Stimulated activated CD8-positive, alpha-beta memory T cell treated with anti-CD3 and anti-CD28 coated beads, Interleukin-7, amount 100 ng/mL, for 1 hour (primary cell): ENCODE measurements at places on chromosomes 7 and 10.

GRCh38 chr10:105121743-105122142 is 480.7 kb downstream of the SORCS3 start:
- DNase-seq = no peak

GRCh38 chr7:122743211-122743610 is 40.5 kb upstream of the RNF148 start:
- DNase-seq = no peak

DNA sequence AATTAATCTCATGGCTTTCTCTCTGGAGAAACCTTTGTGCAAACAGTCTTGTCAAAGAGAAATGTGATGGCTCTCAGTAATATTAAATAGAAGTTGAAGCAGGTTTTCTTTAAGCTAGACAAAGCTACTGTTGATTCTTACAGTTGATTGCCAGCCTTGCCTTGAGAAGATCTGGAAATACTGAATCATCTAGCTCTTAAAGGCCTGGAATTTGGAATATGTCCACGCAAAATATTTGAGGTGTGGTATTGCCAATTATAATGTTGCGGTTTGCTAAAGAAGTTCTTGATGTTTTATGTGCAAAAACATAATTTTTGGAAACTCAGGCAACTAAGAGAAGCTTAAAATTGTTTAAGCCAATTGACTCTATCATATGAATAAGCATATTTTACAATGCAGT is 371.9 kb downstream of the PHF14 start:
- DNase-seq = no peak

DNA sequence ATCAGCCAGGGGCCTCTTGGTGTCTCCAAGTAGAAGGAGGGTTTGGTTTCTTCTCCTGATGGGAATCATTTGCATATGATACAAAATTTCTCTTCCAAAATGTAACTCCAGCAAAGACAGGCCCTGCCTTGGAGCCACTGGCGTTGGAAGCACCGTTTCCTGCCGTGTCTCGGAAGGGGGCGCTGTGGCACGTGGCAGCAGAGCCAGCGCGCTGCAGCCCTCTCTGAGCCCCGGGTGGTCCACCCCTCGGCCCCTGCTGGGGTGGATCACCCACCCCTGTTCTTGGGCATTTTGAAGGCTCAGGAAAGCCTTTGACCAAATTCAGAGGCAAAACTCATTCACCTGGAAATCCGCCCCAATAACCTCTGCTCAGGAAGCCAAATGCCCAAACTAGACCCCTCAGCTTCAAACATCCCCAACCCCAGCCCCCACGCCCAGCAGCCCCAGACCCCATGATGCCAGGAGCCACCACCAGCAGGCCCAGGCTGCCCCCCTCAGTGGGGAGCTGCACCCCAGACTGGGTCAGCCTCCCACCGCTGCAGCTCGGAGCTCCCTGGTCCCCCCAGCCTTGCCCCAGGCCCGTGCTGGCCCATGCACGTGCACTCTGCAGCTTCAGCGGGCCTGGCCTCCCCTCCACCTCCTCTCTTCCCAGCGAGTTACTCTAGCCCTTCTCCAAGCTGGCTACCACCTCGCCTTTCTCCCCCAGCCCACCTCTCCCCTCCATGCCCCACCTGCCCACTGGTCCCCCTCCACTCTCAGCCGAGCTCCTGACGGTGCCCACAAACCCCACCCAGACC is 29.5 kb upstream of the ELFN1 start:
- DNase-seq = no peak

GRCh38 chr7:87380905-87381304 is 35.4 kb downstream of the CROT start:
- DNase-seq = no peak

DNA sequence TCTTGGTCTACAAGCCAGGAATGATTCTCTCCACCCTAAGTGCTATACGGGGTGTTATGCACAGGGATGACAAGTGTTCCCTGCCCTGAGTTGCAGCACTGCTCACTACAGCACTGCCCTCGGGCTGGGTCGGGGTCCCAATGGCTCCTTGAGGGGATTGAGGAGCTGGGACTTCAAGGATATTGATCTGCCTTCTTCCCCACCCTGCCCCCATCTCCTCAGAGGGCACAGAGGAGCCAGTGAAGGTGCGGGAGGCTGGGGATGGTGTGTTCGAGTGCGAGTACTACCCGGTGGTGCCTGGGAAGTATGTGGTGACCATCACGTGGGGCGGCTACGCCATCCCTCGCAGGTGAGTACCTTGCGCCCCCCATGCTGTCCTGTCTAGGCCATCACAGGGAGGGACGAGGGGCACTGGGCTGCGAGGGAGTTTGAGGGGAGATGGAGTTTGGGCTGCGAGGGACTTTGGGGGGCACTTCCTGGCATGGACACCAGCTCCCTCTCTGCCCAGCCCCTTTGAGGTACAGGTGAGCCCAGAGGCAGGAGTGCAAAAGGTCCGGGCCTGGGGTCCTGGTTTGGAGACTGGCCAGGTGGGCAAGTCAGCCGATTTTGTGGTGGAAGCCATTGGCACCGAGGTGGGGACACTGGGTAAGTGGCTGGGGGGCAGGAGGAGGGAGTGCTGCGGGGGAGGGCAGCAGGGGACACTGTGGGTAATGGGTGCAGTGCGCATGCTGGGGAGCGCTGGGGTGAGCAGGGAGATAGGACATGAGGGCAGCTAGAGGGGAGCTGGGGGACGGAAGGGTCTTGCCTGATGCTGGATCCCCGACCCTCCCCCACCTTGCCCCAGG is 10.3 kb downstream of the FLNC start:
- DNase-seq = no peak

- no peak for DNase-seq
Observed at GRCh38 chr10:132600416-132600815, 62.8 kb downstream of the INPP5A start.

DNA sequence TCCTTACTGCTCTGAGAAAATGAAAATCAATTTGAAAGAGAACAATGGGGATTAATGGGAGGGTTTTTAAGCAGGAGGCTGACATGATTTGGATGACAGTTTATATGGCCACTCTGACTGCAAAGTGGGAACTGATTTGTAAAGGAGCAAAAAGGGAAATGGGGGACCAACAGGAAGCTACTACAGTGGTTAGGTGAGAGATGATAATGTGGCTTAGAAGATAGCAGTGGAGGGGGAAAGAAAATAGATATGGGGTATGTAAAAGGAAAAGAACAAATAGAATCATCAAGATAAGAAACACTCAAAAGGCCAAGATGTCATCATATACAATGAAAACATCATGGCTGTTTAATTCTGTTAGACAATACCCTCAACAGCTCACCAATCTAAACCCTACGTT is 177.5 kb downstream of the ANK3 start:
- DNase-seq = no peak

DNA sequence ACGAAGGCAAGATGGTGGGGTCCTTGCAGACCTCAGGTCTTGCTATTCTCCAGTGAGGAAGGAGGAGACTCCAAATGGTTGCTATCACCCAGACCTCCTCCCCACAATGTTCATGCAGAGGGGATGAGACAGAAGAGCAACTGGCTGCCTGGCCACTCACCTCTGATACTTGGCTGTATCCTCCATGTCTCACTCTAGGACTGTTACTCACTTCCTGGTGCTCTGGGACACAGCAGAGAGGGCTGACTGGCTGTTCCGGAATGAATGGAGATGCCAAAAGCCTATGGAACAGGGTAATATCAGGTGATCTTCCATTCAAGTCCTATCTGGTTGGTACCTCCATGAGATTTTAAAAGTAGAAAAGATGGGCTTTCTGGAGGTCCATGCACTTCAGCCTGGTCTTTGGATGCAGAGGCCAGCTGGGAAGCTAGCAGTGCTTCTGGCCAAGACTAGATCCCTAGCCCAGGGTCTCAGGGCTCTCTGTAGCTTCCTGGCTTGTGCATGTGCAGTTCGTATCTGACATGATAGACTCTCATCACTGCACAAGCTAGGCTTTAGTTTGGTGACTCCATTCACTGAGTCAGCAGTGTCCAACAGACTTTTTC is 27.0 kb upstream of the ABI1 start:
- DNase-seq = no peak

DNA sequence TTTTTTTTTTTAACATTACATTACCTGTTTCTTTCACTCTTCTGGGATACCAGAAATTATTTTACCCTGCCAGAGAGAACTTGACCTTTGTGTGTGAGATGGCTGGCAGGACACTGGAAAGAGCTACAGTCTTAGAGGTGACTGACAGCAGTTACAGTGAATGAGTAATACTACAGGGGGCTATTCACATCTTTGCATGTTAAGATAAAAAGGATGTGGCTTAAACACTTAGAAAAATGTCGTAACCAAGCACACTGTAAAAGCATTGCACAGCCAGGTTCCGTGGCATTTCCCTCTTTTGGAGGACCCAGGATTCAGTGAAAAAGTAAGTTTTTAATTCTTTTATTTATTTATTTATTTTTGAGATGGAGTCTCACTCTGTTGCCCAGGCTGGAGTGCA is 18.8 kb upstream of the TBC1D12 start:
- no peak for DNase-seq

- no peak for DNase-seq
Observed at GRCh38 chr7:91162436-91162835, 101.8 kb upstream of the FZD1 start.

DNA sequence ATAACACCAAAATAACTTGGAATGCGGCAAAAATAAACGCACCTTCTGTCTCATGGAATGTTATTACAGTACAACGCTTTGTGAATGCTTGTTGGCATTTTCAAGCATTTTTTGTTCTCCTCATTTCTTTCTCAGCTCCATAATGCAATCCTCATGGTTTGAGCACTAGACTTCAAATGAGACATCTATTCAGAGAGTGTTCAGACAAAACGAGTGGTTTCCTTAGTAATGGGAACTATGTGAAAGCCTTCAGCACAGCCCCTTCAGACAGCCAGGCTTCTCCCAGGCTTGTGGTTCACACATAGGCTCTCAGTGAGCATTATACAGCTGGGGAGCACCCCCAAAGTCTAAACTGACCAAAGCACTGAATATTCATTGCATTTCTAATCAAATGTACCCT is 8.6 kb upstream of the LRRN3 start:
- no peak for DNase-seq

DNA sequence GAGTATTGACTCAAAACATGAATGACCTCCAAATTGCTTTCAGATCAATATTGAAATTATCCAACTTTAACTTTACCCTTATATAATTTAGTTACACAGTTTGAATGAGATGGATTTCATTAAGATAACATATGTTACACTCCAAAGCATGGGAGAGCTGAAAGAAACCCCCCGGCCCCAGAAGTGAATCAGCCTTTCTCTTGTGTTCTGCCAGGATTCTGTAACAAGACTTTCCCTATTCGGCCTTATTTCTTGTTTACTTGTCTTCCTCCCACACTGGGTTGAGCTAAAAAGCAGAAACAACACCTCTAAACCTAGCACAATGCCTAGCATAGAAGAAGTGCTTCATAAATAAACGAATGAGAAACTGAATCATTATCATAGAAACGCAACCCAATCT is 224.8 kb downstream of the ADAM12 start:
- no peak for DNase-seq

DNA sequence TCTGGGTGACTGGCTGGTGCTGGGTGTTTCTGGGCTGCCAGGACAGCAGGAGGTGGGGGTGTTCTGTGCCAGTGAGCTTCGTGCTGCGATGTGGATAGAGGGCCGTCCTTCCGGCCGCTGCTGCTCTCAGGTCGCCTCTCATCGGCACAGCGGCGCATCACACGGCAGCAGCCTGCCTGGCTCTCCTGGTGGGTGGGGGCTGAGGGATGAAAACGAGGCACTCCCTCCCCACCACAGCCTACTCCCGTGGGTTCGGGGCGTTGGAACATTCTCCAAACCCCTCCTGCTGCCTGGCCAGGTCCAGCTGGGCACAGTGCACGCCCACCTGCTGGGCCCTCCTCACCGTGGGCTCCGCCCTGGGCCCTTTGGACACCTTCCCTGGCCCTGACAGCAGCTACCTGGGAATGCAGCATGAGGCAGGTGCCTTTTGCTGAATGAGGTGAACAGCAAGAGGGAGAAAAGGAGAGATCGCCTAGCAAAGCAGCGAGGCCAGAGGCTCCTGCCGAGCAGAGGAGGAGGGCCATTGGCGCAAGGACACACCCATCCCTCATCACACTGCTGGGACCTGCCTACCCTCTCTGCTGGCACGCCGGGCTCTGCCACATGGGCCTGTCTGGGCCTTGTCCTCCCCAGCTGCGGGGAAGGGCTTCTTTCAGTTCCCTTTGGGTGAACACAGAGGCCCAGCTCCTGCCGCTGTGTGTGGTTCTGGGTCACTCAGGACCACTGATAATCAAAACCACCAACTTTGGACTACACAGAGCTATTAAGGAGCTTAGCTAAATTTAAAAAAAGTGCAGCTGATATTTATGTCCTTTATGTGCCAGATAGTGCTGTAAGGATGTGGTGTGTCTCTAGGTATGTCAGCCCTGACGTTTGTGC is 33.4 kb downstream of the INPP5A start:
- no peak for DNase-seq

GRCh38 chr10:123148414-123149161 is 652 bp downstream of the HMX2 start:
- DNase-seq = no peak

DNA sequence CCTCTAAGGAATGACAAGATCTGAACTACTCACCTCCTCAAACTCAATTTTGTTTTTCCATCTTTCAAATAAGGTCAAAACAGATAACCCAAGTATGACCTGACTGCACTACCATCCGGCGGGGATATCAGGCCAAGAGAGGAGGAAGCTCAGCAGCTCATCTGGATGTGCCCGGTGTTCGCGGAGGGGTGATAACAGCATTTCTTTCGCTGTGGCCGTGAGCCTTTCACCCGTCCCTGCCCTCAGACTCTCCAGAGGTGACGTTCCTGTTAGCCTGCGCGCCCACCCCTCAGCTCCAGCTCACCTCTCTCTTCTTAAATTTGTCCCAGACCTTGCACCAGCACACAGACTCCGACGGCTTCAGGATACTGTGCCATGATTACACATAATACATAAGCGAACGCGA is 526 bp downstream of the ZNF248 start:
- DNase-seq = no peak

- DNase-seq = no peak
Observed at GRCh38 chr7:16719699-16720098, 33.9 kb upstream of the TSPAN13 start.

DNA sequence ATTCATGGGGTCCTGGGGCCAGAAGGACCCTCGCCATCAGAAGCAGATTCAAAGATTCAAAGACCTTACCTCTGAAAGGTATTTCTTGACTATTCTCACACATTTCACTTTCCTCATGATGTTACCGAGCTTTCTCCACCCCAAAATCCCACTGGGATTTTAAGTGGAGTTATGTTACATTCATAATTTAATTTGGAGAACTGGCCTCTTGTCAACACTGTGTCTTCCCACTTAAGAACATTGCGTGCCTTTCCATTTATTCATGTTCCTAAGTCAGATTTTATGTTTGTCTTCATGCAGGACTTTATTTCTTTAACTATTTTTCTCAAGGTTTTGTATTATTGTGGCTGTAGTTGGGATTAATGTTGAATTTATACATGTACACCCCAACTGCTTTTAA is 123.5 kb upstream of the BMPER start:
- no peak for DNase-seq

GRCh38 chr7:5780801-5781496 is 514 bp downstream of the RNF216 start:
- peak; percentile 4 for DNase-seq
